NCI-H1417 treated with DMSO at 0.1 percent for 48 hours (cell line): ENCODE measurements at places on chromosomes 5 and 9.

DNA sequence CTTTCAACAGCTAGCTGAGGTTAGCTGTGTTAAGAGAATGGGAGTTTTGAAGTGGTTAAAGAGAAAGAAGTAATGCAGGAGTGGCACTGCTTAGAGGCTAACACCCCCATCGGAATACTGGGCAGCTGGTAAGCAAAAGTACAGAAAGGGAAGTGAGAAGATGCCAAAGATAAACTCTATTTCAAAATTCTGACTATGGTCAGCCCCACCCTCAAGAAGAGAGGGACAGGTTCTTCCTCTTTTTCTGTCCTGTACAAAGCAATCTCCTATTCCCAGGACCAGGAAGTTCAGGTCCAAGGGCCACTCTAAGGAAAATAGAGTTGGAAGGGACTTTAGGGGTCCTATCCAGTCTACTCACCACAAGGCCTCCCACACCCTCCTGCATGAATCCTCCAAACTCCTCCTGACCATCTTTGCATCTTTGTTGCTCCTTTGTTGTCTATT, 45.9 kb upstream of the JAK2 start:
- no peak for DNase-seq

GRCh38 chr5:123303802-123304201, 119.4 kb downstream of the CEP120 start:
- DNase-seq, result no peak

- no peak for DNase-seq
Measured at GRCh38 chr5:162202285-162202880, 134.8 kb downstream of the GABRG2 start.

GRCh38 chr9:16551692-16552091, 318.8 kb downstream of the BNC2 start:
- no peak for DNase-seq

- no peak for DNase-seq
Measured at GRCh38 chr5:146789712-146790653, 88.6 kb downstream of the PPP2R2B start.

GRCh38 chr9:99358668-99359067, 136.6 kb downstream of the SEC61B start:
- DNase-seq, result no peak

DNA sequence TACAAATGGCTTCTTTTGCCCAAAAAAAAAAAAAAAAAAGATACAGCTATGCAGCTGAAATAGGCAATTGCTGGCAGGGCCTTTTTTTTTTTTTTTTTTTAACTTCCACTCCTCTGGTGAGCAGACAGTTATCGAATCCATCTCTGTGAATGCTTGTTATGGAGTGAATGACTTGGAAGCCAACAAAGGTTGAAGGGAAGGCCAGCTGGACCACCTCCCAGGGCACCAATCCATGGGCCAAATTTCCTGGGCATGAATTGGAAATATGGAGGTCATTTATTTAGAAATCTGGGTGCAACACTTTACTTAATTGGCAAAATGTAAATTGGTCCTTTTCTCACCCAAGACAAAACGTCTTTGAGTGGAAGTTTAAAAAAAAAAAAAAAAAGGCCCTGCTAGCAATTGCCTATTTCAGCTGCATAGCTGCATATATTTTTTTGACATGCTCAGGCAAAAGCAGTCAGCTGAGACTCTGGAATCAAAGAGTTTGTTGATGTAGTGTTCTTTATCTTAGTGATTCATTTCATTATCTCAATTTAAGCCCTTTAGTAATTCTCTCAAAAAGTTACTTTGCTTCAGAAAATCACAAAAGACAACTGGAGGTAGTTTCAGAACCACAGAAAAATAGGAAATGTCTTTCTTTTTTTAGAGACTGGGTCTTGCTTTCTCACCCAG, 392.2 kb upstream of the KLF4 start:
- no peak for DNase-seq

DNA sequence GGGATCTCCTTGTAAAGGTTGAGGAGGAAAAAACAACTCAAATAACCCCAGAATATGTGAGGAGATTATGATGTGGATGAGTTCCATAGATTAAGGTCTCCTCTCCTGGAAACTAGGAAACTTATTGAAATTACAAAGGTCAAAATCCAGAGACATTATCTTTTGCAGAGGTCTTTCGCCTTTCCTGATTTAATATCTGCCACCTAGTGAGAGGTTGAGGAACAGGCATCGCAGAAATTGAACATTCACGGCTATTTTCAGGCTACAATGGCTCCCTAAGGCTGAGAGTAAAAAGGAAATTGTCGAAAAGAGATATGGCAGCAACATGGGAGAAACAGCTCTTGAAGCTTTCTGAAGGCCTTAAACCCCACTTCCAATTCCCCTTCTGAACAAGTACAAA, 127.5 kb upstream of the PLCXD3 start:
- no peak for DNase-seq

DNA sequence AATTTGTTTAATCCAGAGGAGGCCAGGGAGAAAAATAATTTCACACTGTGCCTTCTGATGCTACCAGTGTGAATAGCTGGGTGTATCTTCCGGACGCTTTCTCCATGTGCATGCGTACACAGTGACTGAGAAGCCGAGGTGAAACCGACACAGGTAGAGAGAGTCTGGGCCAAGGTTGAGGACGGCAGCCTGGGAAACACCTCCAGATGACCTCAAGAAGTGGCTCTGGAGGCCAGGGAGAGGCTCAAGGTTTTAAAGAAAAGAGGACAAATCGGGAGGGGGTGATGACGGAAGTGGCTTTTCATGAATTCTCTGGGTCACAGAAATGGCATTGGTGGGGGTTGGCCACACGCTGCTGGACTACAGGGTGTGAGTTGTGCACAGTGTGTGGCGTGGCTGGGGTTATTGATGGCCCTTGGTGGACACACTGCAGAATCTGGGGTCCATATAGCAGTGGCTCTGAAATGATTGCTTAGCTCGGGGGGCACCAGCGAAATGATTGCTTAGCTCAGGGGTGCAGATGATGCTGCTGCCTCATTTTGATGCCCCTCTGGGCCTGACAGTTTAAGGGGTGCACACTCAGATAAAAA, 34.1 kb upstream of the LRRC14B start:
- no peak for DNase-seq

DNA sequence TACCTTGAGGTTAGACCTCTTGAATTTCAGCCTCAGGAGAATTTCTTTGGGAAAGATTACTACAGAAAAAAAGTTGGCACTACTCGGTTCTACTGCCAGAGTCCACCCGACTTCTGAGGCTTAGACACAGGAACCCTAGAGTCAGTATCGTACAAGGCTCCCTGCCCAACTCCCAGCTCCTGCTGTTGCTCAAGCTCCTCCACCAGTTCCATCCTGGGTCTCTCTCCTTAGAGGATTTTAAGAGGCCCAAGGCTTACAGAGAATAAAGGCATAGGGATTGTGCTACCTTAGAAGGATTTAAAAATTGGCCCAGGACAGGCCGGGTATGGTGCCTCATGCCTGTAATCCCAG, 29.0 kb upstream of the SSBP2 start:
- no peak for DNase-seq
